Stimulated activated CD8-positive, alpha-beta memory T cell treated with anti-CD3 and anti-CD28 coated beads, Interleukin-2, amount 100 ng/mL, for 1 hour (primary cell): ENCODE measurements at places on chromosomes 7 and 10.

- no peak for DNase-seq
These were observed 189.5 kb downstream of the RAPGEF5 start for GRCh38 chr7:22167482-22167881.

- DNase-seq, result no peak
These were observed 102.5 kb downstream of the APBB1IP start for GRCh38 chr10:26540601-26541000.

GRCh38 chr10:125984346-125984745 is 88.0 kb downstream of the FANK1 start:
- DNase-seq, result no peak

- no peak for DNase-seq
These were observed 45.5 kb upstream of the C10orf71 start for GRCh38 chr10:49253340-49253906.

GRCh38 chr10:124047427-124048152 is 45.8 kb downstream of the CHST15 start:
- no peak for DNase-seq

DNA sequence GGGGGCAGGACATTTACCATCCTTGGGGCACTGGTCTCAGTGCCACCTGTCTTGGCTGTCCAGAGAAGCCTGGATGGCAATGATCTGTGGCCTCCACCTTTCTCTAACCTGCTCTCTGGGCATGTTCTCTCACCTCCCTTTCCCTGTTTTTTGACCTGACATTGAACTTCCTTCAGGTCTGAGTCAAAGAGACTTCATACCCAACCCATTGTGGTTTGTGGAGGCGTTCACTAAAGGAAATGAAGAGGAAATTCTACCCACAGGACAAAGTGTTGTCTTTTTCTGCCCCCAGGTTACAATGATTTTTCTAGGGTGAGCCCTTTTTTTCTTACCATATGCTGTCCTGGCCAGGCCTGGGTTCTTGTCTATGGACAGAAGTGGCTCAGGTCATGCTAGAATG is 76.6 kb downstream of the CYP26A1 start:
- DNase-seq, result no peak

GRCh38 chr10:11319990-11320602 is 291.4 kb downstream of the USP6NL start:
- no peak for DNase-seq

- no peak for DNase-seq
These were observed 19.2 kb upstream of the PLEKHS1 start for GRCh38 chr10:113732160-113732881.

DNA sequence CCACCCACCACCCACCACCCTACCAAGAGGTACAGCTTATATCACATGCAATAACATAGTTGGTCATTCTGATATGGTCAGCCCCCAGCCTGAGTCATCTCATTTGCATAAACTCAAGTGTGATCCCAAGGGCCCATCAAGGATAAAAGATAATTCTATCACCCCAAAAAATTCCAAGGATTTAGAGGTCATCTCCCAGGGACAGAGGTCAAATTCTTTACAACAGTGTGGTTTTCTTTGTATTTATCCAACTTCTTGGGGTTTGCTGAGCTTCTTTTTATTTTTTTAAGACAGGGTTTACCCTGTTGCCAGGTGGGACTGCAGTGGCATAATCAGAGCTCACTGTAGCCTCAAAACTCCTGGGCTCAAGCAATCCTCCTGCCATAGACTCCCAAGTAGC is 9.4 kb upstream of the GTPBP10 start:
- no peak for DNase-seq
